ENCODE measurements at places on chromosomes 4 and X.

DNA sequence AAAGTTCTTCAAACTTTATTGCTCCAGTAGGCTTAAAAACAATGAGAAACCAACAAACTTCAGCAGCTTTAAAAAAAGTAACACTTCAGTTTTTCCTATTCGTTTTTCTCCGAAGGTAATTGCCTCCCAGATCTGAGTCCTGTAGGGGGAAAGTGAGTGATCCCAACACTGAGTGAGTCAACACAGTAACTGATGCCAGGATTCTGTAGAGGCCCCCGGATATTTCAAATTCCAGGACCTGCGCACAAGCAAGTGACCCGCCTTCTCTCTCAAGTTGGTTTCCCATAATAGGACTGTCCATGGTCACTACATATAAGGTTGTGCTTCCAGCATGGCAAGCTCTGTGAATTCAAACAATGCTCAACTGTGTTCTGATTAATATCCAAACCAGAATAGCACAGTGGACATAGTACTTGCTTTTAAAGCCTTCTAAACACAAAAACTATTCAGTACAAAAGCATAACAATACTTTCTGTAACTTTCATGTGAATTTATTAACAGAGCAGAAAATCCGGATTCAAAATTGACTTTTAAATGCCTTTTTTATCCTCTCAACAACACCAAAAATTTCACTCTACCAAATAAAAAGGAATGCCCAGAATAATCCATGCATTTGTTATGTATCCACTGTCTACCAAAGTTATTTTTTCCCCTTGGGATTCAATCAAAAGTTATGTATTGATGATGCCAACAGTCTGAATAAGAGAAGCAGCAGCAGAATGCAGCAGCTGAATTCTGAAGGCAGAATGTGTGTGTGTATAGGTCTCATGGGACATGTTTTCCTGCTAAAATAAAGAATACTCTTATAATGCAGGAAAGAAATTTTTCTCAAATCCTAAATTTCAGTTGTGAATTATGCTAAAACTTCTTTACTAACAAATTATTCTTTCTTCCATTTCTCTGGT is at the start of gene DMD:
Gene DMD, minus strand, starts transcription at position 194 of the 905 bp plus-strand sequence. CDS start 237 bp downstream, outside the sequence.
- peak; percentile 76 for DNase-seq

DNA sequence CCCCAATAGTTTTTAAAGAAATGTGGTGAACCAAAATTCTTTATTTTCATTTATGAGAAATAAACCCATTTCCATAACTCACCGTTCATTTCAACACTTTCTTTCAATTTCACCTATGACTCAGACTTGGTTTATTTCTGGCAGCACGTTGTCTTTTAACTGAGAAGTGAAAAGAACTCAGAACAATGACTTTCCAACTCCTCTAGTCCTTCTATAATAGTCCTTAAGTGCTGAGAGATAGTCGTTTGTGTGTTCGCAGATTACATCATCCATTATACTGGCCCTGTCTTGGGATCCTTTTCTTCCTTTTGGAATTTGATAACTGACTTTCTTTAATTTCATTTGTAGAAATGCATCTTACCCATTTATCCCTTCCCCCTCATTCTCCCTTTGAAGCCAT is 113.6 kb downstream of the GLUD2 start:
- DNase-seq: peak; percentile 57

- peak; percentile 20 for DNase-seq
These were observed 182.5 kb upstream of the NPY2R start for GRCh38 chr4:155025762-155026457.

DNA sequence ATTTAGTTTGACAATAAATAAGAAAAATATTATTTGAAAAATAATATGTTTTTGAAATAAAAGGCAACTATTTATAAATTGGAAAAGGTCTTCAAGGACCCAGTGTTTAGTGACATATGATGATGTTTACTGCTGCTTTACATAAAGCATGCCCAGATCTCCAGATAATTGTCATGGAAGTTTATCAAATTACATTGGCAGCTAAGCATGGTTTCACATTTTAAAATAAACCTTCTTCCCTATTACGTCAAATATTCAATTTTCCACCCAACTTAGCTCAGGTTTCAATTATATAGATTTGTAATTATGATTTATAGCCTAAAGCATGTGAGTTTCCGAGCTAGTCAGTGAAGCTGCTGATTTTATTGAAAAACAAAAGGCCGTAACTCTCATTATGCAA is 417.2 kb downstream of the CFAP47 start:
- no peak for DNase-seq

DNA sequence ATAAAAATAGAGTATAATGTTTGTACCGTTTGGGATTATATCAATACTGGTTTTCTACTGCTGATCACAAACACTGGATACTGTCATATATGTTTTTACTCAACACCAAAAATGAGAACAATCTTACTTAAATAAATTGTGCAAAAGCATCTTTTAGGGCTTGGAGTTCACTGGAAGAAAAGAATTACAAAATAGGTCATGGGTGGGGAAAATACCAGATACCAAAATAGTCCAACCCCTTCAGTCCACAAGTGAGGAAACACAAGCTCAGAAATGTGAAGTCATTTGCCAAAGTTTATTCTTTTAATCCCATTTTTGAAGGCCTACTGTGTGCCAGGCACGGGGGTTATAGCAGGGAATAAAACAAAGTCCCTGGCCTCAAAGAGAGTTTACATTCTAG is 64.4 kb downstream of the ADGRG2 start:
- DNase-seq: no peak

- no peak for DNase-seq
These were observed 676.4 kb upstream of the INTU start for GRCh38 chr4:126956184-126956897.

DNA sequence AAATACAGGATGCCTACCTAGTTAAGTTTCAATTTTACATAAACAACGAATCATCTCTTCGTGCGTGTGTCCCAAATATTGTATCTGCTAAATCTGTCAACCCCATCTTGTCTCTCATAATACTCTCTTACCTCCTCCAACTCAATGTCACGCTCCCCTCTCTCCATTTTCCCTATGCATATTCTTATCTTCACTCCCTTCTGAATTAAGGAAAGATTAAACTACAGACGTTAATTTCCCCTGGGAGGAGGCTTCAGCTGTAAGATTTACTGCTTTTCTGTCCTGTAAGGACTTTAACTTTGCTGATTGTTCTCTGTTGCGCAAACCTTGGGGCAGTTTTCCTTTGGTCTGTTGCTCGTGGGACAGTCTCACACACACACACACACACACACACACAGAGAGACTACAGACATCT is 455 bp upstream of the ABCB7 start:
- DNase-seq: peak; percentile 11

- peak; percentile 65 for DNase-seq
These were observed 841 bp downstream of the ACOT9 start for GRCh38 chrX:23742174-23742696.

GRCh38 chrX:148611993-148612392 is 111.6 kb downstream of the AFF2 start:
- DNase-seq: no peak

DNA sequence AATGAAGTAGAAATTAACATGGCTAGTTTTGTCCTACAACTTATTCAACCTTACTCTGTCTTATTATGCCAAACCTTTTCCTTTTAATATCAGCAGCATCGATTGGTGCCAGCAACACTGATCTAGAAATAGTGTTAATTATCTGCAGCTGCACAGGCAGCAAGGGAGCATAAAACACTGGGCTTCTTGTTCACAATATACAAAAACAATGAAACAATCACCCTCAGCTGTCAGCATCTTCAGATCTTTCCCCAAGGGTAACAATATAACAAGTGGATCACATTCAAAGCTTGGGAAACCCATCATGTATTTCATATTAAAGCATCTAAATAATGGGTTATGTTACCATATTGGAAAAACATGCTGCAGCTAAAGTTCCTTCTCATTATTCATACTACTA is 238.1 kb downstream of the SPOCK3 start:
- no peak for DNase-seq

DNA sequence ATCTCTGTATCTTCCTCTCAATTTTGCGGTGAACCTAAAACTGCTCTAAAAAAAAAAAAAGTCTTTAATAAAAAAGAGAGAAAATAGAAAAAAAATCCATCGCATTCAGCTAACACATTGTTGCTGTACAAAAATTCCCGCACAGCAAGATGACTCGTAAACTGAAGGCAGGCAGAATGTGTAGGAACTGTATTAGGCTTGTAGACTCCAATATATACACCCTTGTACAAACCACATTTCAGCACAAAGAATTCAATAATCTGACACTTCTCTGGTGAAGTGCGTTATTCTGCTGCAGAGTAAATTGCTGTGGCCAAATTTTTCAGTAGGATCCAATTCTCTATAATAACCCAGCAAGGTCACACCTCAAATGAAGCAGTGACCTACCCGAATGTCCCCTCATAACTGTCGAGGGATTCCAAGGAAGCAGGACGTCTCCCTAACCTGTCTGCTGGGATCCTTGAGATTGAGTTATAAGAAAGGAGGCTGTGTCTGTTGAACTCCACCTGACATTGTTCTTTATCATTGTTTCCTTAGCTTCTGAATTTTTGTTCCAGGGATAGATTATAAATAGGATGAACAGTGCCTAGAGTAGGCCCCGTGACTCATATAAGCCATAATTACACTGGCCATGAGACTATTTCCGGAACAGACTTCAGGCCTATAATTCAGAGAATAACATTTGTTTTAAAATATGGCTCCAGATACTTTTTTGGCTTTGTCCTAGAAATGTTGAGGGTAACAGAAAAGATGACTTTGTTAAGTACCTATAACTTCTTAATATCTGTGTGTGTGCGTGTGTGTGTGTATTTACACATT is 348.3 kb downstream of the PCDH7 start:
- DNase-seq: no peak

DNA sequence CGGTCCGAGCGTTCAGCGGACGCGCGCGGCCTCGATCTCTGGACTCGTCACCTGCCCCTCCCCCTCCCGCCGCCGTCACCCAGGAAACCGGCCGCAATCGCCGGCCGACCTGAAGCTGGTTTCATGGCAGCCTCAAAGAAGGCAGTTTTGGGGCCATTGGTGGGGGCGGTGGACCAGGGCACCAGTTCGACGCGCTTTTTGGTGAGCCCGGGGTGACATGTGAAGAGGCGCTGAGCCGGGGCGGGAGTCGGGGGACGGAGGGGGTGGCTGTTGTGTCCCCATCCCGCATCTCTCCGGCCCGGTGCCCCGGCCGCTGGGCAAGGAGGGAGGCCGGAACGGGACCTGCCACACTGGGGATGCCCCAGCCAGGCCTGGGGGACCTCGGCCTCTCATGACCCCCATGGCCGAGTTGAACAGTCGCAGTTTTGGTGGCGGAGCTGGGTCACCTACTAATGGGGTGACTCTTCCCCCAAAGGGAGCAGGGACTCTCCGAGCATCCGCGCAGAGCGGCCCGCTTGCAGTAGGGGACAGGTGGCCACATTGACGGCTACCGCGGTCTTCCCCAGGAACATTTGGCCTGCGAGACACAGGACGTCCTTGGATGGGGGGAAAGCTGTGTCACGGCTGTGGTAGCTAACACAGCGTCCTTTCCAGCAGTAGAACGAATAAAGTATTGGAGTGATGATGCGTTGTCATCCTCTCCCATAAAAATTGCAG is at the start of gene GK:
Gene GK, plus strand, starts transcription at position 9 of the 717 bp plus-strand sequence. Its CDS starts 115 bp downstream, at position 124.
- DNase-seq: no peak

GRCh38 chr4:119982756-119983155 is 83.9 kb downstream of the MAD2L1 start:
- no peak for DNase-seq

GRCh38 chr4:21976166-21976565 is 27.6 kb upstream of the KCNIP4 start:
- DNase-seq: no peak

- DNase-seq: peak; percentile 28
These were observed 64.5 kb upstream of the H2AZ1 start for GRCh38 chr4:100014616-100015015.

DNA sequence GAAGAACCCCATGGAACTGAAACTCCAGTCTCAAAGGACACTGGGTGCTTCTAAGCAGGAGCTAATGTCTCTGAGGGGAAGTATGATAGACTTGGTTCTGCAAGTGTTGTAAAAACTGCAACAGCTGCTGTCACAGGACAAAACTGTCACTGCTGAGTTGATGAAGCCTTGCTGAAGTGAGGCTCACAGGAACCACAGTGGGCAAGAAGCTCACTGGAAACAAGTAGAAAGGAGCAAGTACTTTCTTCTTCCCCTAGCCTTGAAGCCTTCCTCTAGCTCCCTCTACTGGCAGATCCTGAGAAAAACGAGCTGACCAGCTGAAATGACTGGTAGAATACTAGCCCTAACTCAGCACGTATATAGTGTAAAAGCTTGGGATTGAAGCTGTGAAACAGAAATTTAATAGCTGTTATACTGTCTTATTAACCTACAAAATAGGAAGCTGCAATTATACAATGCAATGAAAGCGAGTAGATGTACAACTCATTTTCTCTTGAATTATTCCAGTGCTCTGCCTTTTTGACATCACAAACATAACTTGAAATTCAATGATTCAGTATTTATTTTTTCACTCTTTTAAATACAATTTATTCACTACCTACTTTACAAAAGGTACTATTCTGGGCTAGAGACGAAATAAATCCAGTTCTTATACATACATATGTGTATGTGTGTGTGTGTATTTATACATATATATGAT is 91.4 kb downstream of the GABRB1 start:
- DNase-seq: peak; percentile 75

DNA sequence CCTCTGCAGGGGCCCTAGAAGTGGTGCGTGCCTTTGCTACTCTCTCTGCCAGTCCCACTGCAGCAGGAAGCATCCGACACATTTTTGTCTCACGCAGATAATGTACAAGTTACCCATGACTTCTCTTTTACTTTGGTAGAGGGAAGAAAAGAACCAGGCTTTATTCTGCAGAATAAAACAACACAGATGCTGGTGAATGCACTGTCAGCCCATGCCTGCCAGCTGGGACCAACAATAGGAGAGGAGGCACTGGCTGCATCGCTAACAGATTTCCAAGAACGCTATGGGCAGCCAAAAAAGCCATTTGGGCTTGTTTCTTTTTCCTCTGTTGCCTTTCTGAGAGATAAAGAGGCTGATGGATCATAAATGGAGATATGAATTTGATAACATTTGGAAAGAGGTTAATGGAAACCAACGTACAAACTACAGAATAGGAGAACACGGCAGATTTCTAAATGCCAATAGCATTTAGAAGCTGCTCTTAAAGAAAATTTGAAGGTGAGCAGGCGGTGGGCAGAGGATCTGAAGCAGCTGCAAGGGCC is 47.5 kb upstream of the IGFBP7 start:
- no peak for DNase-seq

DNA sequence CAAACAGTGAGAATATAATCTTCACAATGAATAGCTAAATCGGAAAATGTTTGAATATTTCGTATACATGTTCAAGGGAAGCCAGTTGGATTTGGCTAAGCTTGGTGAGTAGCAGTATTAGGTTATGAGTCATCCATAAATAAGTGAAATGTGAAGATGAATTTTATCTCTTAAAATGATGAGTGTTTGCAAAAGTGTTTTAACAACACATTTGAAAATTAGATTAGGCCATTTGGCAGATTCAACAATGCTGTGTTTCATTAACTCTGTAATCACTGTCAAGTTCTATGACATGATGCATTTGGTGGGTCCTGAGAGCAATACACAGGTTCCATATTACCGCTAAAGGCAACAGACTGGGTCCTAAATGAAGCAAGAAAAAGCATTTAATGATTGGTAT is 301.9 kb upstream of the PRPS2 start:
- DNase-seq: no peak

GRCh38 chr4:140756319-140757231 is at the start of gene TBC1D9:
TBC1D9 (minus strand) TSS chr4:140756385; CDS start chr4:140756045, 340 bp downstream.
- DNase-seq: peak; percentile 83

Measured in fibroblast of skin of right quadriceps (primary cell).